ENCODE measurements at places on chromosomes 11 and 22.
A peak's percentile ranks its signal among the peaks of the same experiment; 100 is the strongest.

- peak; percentile 17 for DNase-seq
Measured at GRCh38 chr11:76910620-76911414, 50.1 kb downstream of the ACER3 start.

GRCh38 chr11:31655483-31655882 lies 145.9 kb downstream of the ELP4 start:
- DNase-seq: no peak

DNA sequence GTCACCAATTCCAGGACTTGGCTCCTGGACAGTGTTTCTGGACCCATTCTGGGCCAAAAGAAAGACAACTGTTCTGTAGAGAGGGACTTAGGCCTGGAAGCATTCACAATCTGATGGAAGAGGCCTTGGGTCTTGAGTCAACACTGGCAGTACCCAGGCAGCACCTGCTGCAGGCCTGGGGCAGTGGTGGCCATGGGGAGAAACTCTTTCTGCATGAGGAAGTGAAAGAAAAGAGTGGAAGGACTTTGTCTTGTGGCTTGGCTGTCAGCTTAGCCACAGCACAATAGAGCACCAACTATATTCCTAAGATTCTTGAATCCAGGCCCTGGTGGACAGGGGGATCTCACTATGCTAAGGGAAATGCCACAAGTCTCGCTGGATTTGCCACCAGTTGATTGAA lies 70.6 kb downstream of the CTSC start:
- no peak for DNase-seq

GRCh38 chr11:126891556-126892217 lies 108.9 kb downstream of the KIRREL3 start:
- peak; percentile 27 for DNase-seq

DNA sequence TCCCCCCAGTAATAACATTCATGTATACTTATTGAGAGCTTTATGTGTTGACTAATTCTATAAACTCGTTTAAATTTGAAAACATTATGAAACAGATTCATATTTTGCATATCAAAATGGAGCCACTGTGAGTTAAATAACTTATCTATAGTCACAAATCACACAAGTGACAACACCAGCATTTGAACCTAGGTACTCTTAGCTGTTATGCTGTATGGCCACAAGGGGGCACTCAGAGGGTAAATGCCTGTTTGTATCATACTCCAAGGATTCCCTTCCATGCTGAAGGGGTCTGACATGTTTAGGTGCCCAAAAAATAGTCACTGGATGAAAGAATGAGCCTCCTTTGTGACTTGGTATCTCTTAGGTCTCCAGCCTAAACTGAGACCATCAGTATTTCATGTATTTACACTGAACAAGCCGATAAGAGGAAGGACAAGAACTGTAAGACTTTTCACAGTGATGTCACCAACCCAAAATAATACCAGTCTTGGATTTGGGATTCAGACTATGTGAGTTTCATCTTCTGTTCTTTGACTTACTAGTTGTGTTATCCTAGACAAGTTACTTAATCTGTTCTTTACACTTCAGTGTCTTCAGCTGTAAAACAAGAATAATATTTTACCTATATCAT lies 12.2 kb upstream of the OR52D1 start:
- peak; percentile 29 for DNase-seq

- DNase-seq: no peak
Measured at GRCh38 chr11:69611548-69612526, 29.1 kb upstream of the CCND1 start.

- no peak for DNase-seq
Measured at GRCh38 chr11:62370743-62371440, 33.6 kb downstream of the ASRGL1 start.

GRCh38 chr11:71342951-71343827 lies 90.8 kb upstream of the SHANK2 start:
- DNase-seq: peak; percentile 14

DNA sequence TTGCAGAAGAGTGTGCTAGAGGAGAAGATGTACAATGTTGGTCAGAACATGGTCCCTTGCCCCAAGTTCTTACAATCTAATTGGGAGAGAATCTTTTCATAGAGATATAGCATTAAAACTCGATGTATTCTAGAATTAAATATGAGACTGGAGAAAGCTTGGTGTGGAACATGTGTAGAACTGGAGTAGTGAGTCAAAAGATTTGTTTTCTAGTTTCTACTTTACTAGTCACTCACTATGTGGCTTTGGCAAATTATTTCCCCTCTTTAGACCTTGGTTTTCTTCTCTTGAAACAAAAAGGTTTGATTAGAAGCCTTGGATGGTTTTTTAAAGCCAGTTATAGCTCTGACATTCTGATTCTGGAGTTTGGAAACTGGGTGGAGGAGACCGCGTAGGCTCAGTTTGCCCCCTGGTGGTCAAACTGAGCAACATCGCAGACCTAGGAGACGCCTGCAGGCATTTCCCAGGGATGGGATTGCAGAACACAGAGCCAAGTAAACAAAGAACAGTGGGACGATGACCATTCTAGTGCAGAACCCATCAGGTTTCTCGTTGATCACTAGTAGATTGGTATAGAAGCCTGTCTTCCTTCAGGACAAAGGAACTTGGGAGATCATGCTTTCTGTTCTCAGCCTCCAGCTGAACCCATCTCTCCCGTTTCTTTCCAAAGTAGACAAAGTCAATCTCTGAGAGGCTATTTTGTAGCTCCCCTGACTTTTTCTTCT lies 8.5 kb upstream of the CHRDL2 start:
- DNase-seq: peak; percentile 46

GRCh38 chr22:27135031-27135981 lies 477.9 kb downstream of the MIAT start:
- DNase-seq: no peak

- DNase-seq: no peak
Measured at GRCh38 chr11:131637469-131638175, 267.2 kb downstream of the NTM start.

DNA sequence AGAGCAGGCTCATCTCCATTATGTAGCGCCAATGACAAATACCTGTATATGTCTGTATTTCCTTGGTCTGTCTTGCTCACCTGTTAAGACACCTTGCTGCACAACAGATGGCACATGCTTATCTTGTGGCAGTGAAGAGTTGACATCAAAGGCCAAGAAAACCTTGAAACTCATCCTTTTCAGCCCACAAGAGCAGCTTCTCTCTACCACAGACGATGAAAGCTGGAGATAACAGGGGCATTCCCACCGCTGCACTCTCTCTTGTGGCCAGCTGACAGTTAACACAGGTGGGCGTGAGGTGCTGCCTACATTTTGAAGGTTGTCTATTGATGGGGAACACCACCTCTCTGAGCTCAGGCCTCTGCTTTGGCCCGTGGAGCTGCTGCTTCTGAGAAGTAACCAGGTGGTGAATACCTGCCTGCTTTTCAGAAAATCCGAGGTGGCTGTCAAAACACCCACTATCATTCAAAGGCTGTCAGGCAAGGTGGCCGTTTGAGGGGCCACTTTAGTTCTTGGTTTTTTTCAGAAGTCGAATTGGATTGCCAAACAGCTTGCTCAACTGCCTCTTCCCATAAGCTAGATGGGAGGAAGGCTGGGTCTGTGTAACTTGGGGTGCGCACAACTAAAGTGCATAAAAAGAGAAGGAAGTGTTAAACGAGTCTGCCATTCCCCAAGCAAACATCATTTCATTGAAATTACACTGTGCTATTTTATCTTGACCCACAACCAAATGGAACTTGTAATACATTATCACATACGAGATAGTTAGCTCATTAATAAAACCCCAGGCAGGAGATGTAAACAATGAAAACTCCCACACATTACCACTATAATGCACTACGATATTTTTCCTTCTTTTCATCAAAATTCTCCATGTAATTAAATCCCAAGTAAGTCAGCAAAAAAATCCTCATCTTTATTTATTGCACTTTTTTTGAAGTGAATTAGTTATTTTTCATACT lies 87.1 kb upstream of the RAG2 start:
- no peak for DNase-seq

GRCh38 chr22:46563381-46564083 lies 26.1 kb upstream of the CELSR1 start:
- peak; percentile 90 for DNase-seq

- no peak for DNase-seq
Measured at GRCh38 chr11:119472186-119472855, 49.3 kb upstream of the THY1 start.

DNA sequence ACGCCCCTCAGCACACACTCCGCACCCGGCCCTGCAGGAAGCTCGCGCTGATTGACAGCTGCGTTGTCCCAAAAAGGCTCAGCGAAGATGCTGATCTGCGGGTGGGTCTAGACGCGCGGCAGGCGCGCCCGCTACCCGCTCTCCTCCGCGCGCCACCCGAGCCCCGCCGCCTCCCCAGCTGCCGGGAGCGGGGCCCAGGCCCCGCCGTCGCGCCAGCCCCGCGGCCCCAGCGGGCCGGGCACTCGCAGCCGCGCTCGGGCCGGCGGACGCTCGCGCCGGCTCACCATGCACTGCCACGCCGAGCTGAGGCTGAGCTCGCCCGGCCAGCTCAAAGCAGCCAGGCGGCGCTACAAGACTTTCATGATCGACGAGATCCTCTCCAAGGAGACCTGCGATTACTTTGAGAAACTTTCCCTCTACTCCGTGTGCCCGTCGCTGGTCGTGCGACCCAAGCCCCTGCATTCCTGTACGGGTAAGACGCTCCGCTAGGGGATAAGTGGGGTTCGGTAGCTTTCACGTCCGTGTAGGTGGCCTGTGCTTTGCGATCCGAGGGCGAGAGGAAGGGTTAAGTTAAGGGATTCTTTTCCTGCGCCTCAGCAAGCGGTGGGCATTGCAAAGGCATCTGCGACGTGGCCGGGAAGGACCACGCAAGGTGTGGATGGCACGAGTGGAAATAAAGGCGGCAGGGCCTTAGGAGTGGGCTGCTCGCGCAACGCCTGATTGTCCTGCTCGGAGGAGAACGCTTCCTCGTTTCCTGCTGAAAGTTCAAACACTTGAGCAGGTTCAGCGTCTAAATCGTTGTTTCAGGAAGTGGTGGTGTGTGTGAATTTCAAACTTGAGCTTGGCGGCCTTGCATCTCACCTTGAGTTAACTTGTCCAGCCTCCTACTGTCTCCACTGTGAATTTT lies at the start of gene BARX2:
BARX2 (plus strand) TSS at position 98 of the 907 bp plus-strand sequence; CDS start at position 286, 188 bp downstream.
- peak; percentile 76 for DNase-seq

- no peak for DNase-seq
Measured at GRCh38 chr11:117796872-117797529, at the start of gene DSCAML1. TSS of gene DSCAML1 (minus strand) at chr11:117797216. CDS start at chr11:117797079, 137 bp downstream.

- no peak for DNase-seq
Measured at GRCh38 chr11:60984636-60985035, 13.2 kb downstream of the CD6 start.

DNA sequence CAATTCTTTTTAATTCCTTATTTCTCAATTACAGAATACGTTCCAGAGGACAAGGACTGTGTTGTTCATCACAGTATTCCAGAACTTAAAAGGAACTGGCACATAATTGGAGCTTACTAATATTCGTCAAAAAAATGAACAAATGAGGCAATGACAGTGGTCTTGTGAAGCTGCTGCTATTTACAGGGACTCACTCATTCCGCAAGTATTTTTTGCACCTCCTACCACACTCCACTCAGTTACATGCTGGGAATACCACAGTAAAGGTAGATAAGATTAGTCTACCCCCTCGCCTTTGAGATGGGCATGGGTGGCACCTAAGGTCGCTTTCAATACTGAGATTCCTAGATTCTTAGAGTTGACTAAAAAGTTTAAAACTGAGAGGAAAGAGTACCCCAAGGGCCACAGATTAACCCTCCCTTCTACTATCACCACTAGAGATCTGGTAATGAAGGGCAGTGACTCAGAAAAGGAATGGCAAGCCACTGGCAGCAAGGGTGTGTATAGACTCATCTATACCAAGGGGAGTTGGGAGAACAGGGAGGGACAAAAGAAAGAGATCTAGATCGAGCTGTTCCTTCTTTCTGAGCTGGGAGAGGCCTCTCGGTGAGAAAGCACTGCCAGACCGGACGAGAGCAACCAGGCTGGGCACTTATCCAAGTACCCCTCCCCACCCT lies 85.0 kb downstream of the RPL27A start:
- no peak for DNase-seq

DNA sequence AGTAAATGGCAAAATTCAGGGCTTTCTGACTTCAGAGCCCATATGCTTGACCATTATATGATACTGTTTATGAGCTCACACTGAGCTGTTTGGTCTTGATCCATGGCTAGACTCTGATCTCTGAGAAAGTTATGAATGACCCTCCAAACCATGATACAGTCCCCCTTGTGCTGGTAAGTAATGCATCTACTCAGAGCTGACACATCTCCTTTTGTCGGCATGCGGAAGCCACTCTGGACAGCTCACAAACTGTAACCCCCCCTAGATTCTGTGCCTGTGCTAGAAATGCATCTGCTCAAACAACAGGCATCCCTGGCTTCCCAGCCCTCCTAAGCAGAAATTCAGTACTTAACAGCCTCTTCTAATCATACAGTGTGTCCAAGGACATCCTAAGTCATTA lies 150.8 kb upstream of the RAG2 start:
- no peak for DNase-seq

GRCh38 chr11:48307760-48308386 lies 1.9 kb downstream of the OR4S1 start:
- DNase-seq: peak; percentile 62

GRCh38 chr11:27229511-27230191 lies 133.4 kb downstream of the CCDC34 start:
- no peak for DNase-seq

DNA sequence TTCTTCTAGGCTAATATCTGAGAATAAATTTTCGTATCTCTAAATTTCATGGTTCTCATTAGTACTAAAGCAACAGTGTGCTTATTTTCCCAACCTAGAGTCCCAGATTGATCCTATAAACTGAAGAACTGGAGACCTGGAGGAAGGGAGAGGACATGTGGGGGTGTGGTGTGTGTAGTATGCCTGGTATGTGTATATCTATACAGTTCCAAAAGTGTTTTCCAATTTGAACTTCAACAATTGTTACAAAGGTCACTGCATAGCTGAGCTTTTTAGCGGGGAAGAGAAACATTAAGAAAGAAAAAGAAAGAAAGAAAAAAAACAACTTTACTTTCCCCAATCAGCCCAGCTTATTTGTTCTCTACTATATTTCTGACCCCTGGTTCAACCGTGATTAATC lies 152.1 kb downstream of the SOX6 start:
- DNase-seq: no peak

GRCh38 chr22:40976866-40977700 lies 25.9 kb downstream of the RBX1 start:
- DNase-seq: no peak
